ENCODE measurements at places on chromosomes 16 and 17.
A peak's percentile ranks its signal among the peaks of the same experiment; 100 is the strongest.

GRCh38 chr17:20063665-20064648 lies 54.8 kb downstream of the SPECC1 start:
- DNase-seq = peak; percentile 88
- no peaks in the 10 kb centered on the region for H3K36me3 ChIP-seq
- peak overlapping the region; percentile 50 for H3K4me3 ChIP-seq
- peaks cover 59% of the 10 kb centered on the region for H3K4me1 ChIP-seq
- H3K27ac ChIP-seq = peak overlapping the region; percentile 90

DNA sequence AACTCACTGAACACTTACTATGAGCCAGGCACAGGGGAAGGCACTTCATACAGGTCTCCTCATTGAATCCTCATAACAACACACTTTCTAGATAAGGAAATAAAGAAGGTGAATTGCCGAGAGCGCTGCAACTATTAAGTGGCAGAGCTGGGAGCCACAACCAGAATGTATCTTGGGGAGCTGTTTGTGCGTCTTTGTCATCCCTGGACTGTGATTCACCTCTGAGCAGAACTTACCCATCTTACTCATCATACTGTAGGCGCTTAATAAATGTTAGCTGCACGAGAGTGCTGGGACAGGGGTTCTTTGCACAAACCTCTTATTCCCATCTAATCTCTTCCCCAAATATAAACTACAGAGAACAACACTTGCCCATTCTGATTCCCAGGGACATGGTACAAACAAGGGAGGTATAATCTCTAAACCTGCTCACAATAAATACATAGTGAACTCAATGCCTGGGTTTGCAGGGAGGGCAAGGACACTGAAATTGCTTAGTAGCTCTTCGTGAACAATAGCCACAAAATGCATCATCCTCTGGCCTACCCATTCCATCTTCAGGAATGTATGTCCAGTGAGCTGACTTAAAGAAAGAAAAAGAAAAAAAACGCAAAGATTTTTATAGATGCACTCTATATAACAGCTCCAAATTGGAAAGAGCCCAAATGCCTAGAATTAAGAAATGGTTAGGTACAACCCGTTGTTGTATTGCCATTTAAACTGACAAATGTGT lies 43.0 kb downstream of the MYO18A start:
- H3K27ac ChIP-seq = no peak overlapping the region
- H3K4me1 ChIP-seq = peaks cover 25% of the 10 kb centered on the region
- no peaks in the 10 kb centered on the region for H3K27me3 ChIP-seq
- no peak for DNase-seq

DNA sequence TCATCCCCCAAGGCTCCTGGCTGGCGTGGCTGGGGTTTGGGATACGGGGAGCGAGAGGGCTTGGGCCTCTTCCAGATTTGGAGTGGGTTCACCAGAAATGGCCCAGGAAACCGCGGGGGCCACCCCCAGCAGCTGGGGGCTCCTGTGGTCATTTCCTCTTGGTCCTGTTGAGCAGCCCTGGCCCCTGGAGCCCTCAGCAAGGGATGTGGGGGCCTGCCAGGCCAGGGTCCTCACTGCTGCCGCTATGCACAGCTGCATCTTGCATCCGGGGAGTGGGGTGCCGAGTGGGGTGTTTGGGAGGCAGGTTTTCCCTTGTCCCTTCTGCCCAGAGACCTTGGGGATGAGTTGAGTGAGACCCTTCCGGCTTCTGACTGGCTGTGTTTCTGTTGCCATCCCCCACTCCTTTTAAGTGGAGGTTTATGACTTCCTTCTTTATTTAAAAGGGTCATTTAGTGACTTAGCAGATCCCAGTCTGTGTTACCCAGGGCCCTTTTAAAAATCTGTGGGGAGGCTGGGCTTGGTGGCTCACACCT lies 319.8 kb downstream of the SEC14L1 start:
- peaks cover 6% of the 10 kb centered on the region for H3K4me1 ChIP-seq
- H3K27me3 ChIP-seq = no peaks in the 10 kb centered on the region
- no peak overlapping the region for H3K4me3 ChIP-seq
- no peak overlapping the region for H3K27ac ChIP-seq
- no peaks in the 10 kb centered on the region for H3K36me3 ChIP-seq

GRCh38 chr17:66655861-66656260 lies 179.1 kb upstream of the CACNG5 start:
- DNase-seq = no peak
- no peaks in the 10 kb centered on the region for H3K27me3 ChIP-seq
- no peaks in the 10 kb centered on the region for H3K4me1 ChIP-seq
- H3K36me3 ChIP-seq = no peaks in the 10 kb centered on the region
- no peak overlapping the region for H3K27ac ChIP-seq

GRCh38 chr17:72336804-72337070 lies 215.9 kb downstream of the SOX9 start:
- no peaks in the 10 kb centered on the region for H3K36me3 ChIP-seq
- H3K27me3 ChIP-seq = no peaks in the 10 kb centered on the region
- DNase-seq = no peak
- H3K27ac ChIP-seq = no peak overlapping the region

DNA sequence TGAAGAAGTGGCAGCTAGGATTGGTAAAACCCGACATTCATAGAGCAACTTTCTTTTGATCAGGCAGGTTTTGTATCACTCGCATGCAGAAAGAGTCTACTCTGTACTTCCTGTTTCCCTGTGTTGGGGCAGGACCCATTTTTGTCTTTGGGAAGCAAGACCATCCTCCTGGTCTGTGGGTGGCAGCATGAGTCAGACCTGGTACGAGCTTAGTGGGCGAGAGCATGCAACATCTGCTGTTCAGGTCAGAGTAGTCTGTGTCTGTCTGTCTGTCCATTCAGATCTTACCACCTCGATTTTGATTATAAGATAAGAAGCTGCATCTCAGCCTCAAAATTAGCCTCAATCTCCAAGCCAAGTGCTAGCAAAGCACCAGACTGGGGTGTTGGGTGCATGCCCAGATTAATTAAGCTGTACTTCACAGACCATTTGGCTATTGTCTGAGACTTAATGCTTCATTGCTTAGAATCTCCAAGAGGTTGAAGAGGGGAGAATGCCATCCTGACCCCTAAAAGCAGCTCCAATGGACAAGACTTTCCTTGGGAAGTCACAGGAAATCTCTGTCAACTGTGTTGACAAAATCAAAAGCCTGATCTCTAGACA lies 110.9 kb downstream of the XYLT1 start:
- no peak overlapping the region for H3K4me3 ChIP-seq
- DNase-seq = no peak
- no peaks in the 10 kb centered on the region for H3K27me3 ChIP-seq
- no peak overlapping the region for H3K27ac ChIP-seq
- H3K36me3 ChIP-seq = no peaks in the 10 kb centered on the region

GRCh38 chr17:11928436-11928835 lies 68.8 kb downstream of the ZNF18 start:
- no peaks in the 10 kb centered on the region for H3K36me3 ChIP-seq
- no peak overlapping the region for H3K4me3 ChIP-seq
- no peaks in the 10 kb centered on the region for H3K4me1 ChIP-seq
- no peak for DNase-seq
- no peaks in the 10 kb centered on the region for H3K27me3 ChIP-seq

GRCh38 chr16:85088570-85089199 lies 23.6 kb downstream of the CIBAR2 start:
- H3K27ac ChIP-seq = no peak overlapping the region
- no peak for DNase-seq
- no peaks in the 10 kb centered on the region for H3K4me1 ChIP-seq
- no peaks in the 10 kb centered on the region for H3K36me3 ChIP-seq

DNA sequence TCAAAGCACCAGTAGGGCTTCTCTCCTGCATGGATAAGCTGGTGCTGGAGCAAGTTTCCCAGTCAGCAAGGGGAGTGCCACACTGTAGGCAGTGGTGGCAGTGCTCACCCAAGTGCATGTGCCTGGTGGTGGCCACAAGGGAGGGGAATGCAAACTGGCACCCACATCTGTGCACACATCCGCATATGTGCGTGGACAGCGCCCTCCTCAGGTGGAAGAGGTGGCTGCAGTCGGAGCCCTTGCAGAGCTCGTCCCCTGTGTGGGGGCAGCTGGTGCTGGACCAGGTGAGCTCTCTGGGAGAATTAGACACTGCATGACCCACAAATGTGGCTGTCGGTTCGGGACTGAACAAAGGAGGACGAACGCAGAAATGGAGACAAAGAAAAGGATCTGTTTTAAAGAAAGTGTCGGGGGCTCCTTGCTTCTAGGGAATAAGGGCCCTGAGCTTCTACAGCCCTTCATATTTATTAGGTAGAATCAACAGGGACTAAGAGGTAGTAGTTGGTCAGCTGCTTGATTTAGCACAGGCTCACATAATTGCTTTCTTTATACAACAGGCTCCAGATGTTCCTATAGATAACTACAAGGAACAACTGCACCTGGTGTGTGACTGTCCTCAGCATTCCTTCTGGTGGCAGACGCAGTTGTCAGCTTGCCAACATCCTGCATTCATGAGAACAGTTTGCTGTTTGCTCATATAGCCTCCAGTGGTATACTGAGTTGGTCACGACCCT lies 5.3 kb upstream of the ZNF689 start:
- H3K4me1 ChIP-seq = no peaks in the 10 kb centered on the region
- no peak overlapping the region for H3K27ac ChIP-seq
- peak; percentile 77 for DNase-seq

- no peaks in the 10 kb centered on the region for H3K36me3 ChIP-seq
- H3K27ac ChIP-seq = peak overlapping the region; percentile 33
- H3K4me1 ChIP-seq = peaks cover 5% of the 10 kb centered on the region
- peaks cover 27% of the 10 kb centered on the region for H3K27me3 ChIP-seq
- H3K4me3 ChIP-seq = peak overlapping the region; percentile 62
Observed at GRCh38 chr17:7989781-7990655, 12.4 kb upstream of the GUCY2D start.

DNA sequence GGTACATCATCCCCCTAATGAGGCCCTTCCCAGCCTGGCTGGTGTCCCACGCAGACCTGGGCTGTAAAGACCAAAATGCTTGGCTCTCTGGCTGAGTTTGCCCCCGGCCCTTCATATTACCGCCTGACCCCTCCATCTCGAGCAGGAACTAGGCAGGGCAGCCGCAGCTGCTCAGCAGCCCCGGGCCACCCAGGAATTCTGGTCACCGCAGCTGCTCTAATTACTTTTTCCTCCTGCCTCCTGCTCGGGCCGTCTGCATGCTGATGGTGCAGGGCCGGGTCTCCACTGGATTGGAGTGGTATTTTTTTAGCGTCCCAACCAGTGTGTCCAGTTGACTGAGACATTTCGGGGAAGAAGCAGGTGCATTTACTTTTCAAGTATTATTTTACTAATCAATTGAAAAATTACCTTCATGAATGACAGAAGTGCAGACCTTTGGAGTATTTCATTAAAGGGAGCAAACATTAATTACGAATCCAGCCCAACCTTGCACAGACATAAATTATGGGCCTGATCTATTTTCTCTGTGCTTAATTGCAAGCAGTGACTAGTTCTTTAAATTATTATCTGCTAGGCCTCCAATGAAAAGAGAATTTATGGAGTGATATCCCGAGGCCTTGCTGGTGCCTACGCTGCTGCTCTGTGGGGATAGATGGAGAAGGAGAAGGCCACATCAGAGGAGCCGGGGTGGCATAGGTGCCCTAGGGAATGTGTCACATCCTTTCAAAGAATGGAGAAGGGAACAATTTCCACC lies 176.2 kb downstream of the CYLD start:
- H3K4me3 ChIP-seq = no peak overlapping the region
- H3K27me3 ChIP-seq = no peaks in the 10 kb centered on the region
- no peaks in the 10 kb centered on the region for H3K4me1 ChIP-seq
- no peaks in the 10 kb centered on the region for H3K36me3 ChIP-seq

- H3K36me3 ChIP-seq = no peaks in the 10 kb centered on the region
- H3K4me1 ChIP-seq = no peaks in the 10 kb centered on the region
- no peak overlapping the region for H3K27ac ChIP-seq
- H3K4me3 ChIP-seq = no peak overlapping the region
Observed at GRCh38 chr16:71930013-71930563, 34.8 kb downstream of the IST1 start.

- no peak overlapping the region for H3K27ac ChIP-seq
- H3K36me3 ChIP-seq = no peaks in the 10 kb centered on the region
- DNase-seq = no peak
- H3K4me3 ChIP-seq = no peak overlapping the region
Observed at GRCh38 chr17:74032222-74032621, 171.3 kb upstream of the RPL38 start.

DNA sequence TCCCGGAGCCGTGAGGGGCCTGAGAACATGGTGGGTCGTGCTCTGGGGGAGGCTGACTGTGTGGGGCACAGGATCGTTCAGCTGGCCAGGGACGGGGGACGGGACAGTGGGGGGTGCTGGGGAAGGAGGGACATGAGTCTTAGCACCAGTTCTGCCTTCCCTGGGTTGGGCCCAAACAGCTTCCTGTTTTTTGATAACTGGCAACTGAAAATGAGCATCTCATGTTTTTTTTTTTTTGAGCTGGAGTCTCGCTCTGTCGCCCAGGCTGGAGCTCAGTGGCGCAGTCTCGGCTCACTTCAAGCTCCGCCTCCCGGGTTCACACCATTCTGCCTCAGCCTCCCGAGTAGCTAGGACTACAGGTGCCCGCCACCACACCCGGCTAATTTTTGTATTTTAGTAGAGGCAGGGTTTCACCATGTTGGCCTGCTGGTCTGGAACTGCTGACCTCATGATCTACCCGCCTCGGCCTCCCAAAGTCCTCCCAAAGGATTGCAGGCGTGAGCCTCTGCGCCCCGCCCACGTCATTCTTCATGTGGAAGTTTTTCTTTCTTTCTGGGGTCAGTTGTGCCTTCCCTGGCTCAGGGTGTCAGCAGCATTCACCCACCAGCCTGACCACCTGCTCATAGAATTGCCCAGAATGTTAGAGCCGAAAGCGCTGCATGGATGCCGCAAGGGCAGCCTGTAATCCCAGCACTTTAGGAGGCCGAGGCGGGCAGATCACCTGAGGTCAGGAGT lies 6.4 kb downstream of the ASPSCR1 start:
- no peak overlapping the region for H3K4me3 ChIP-seq
- H3K27ac ChIP-seq = no peak overlapping the region
- H3K36me3 ChIP-seq = no peaks in the 10 kb centered on the region
- peaks cover 8% of the 10 kb centered on the region for H3K4me1 ChIP-seq

- no peak overlapping the region for H3K4me3 ChIP-seq
- no peaks in the 10 kb centered on the region for H3K4me1 ChIP-seq
Observed at GRCh38 chr17:57767561-57767960, 22.5 kb upstream of the CCDC182 start.

DNA sequence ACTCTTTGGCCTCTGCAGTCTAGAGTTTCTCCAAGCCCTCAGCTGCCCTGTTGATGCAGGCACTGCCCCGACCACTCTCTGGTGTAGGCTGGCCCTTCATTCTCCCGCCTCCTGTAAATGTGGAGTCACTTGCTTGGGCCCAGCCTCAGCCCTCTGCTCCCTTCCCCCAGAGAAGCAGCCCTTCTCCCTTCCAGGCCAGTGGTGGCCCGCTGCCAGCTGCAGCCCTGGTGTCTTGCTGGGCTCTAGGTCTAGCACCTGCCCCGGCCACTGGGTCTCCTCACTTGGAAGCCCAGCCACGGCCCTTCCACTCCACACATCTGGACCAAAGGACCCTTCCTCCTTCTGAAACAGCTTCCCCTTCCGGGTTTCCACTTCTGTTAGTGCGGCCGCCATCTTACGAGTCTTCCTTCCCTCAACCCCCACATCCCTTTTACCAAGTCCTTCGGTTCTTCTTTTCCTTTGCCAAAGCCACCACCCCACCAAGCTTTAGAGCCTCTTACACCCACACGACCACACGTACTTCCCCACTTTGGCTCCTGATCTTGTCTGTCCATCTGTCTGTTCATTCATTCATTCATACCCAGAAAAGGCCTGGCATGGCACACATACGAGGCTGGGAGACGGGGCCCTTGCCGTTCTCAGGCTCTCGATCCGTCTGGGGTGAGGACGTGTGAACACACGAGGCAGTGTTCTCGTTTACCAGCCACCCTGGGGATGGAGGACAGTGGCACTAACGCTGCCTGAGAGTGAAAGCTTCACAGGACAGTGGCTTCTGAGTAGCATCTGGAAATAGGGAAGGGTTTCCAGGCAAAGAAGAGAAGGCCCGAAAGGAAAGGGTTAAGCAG lies 68.0 kb downstream of the ABR start:
- no peaks in the 10 kb centered on the region for H3K36me3 ChIP-seq
- no peak overlapping the region for H3K4me3 ChIP-seq
- no peak overlapping the region for H3K27ac ChIP-seq
